NCI-H1694 treated with DMSO at 0.1 percent for 48 hours (cell line): ENCODE measurements at places on chromosomes 13 and 19.

- no peak for DNase-seq
Measured at GRCh38 chr13:99741960-99742359, 229.6 kb downstream of the ZIC5 start.

- no peak for DNase-seq
Measured at GRCh38 chr13:86051134-86052103, 252.2 kb upstream of the SLITRK6 start.

GRCh38 chr13:66703597-66703996 is 526.5 kb downstream of the PCDH9 start:
- no peak for DNase-seq

DNA sequence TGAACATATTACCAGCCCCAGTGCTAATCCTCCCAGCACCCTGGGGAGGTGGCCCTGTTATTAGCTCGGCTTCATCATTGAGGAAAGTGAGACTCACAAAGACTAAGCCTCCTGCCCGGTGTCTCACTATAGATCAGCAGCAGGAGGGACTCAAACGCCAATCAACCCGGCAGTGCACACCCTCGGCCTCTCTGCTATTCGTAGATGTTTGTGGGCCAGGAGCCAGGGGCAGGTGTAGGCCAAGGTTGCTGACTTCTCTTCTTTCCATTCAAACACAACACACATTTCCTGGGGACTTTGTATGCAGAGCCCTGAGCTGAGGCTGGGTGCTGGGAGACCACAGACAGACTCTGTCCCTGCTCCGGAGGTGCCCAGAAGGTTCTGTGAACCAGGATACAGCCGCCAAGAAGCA is 9.4 kb upstream of the SBK3 start:
- no peak for DNase-seq

DNA sequence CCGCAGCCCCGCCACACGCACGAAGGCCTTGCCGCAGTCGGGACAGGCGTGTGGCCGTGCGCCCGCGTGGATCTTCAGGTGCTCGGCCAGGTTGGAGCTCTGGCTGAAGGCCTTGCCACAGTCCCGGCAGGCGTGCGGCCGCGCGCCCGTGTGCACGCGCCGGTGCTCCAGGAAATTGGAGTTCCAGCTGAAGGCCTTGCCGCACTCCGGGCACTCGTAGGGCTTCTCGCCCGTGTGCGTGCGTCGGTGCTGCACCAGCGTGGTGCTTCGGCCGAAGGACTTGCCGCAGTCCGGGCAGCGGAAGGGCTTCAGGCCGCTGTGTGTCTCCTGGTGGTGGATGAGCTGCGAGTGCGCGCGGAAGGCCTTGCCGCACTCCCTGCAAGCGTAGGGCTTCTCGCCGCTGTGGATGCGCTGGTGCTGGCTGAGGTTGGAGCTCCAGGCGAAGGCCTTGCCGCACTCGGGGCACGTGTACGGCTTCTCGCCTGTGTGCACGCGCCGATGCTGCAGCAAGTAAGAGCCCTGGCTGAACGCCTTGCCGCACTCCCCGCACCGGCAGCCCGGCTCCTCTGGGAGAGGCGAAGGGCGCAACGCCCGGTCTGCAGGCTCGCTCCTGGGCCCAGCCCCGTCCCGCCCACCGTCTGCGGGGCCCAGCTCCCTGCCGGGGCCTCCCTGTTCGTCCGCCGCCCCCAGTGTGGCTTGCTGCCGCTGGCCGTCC is 3.6 kb upstream of the A1BG start:
- no peak for DNase-seq
